ENCODE measurements at places on chromosomes 2 and 18.

- DNase-seq, result no peak
Observed at GRCh38 chr2:191247381-191248057, 2.3 kb downstream of the MYO1B start.

GRCh38 chr2:238742664-238743063 lies 105.2 kb upstream of the TWIST2 start:
- DNase-seq, result no peak

- no peak for DNase-seq
Observed at GRCh38 chr2:47485751-47486300, 82.9 kb downstream of the MSH2 start.

- no peak for DNase-seq
Observed at GRCh38 chr2:102004581-102004980, 12.8 kb downstream of the IL1R2 start.

DNA sequence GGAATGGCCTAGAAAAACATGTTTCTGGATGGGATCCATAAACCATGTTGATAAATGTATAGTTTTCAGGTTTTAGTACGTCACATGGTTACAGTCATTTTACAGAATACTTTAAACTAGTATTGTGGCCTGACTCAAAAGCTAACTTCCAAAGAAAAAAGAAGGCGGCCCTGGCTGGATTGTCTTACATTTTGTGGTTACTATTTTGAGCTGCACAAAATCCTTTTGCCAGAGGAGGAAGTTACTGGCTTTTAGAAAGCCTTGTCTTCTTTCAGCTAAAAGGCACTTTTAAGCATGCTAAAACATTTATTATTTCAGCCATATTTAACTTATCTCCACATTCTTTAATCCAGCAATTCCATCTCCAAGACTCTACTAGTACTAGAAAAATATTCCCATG lies 227.9 kb downstream of the CDH2 start:
- no peak for DNase-seq

DNA sequence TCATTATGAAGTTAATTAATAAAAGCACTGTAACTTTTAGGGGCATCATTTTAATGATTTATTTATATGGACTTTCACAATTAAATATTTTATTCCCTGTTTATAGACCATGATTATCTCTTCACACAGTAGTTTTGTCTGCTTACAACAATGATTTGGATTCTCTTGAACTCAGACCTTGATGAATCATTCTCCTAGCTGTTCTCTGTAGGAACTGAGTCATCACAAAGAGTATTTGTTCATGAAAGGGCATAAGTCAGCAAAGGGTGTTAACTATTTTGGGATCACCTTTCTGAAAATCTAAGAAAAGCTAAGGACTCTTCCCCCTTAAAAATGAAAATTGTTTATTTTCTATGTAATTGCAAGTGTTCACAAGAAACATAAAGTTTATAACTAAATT lies 461.1 kb upstream of the UBE2E3 start:
- DNase-seq, result no peak

- DNase-seq, result no peak
Observed at GRCh38 chr18:29594493-29594892, 1417.6 kb upstream of the CDH2 start.

DNA sequence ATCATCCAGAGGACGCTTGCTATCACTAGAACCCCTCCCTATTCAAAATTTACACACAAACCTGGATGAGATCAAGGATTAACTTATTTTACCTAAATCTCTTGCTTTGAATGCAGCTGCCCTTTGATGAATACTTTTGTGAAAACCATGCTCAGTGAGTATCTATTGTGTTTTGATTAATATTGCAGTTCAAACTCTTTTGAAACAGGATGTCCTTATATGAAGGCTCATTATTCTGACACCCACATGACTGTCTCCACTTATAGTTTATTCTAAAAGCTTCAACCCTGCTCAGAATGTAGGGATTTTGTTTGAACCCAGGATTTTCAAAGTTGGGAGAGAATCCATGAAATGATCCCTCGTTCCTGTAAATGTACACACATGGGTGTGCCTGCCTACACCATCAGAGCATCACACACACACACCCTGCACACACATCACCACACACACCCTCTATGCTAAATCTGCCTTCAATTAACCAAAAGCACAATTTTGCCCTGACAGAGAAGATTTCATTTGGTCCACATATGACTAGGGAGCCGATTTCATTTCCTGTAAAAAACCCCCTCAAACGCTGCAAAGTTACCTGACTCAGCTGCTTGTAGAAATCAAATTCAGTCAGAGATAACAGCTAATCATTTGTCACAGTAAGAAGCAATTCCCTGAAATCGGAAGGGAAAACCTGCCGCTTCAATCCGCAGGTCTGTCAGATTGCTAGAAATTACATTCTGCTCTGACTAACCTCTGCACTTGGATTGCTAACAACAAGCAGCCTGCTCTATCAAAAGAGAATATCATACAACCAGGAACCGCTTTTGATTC lies 65.2 kb downstream of the ZEB2 start:
- DNase-seq, result no peak

- no peak for DNase-seq
Observed at GRCh38 chr2:207477896-207478295, 51.9 kb upstream of the CREB1 start.

DNA sequence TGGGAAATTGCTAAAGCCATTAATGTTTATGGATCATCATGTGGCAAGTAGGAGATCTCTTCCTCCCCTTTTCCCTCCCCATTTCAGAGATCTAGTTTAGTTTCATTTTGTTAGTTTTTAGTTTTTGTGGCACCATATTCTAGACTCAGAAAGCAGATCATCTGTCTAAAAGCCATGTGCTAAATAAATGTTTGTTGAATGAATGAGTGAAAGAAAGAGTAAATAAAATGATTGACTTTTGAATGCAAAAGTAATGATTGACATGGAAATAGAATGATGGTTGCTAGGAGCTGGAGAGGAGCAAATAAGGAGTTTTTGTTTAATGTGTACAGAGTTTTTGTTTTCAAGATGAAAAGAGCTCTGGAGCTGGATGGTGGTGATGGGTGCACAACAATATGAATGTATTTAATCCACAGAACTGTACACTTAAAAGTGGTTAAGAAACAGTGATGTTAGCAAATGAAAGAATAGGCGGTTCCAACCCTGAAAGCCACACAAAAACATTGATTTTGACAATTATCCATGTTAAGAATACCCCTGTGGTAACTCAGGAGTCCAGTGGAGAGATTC lies 23.6 kb downstream of the TMEM178A start:
- DNase-seq, result no peak

- no peak for DNase-seq
Observed at GRCh38 chr2:241350878-241351639, 5.0 kb upstream of the FARP2 start.

- no peak for DNase-seq
Observed at GRCh38 chr2:47251404-47251675, 96.2 kb upstream of the STPG4 start.

- DNase-seq, result peak; percentile 48
Observed at GRCh38 chr2:110804915-110805314, 72.5 kb downstream of the ACOXL start.

- DNase-seq, result no peak
Observed at GRCh38 chr2:222568865-222569264, 87.0 kb downstream of the FARSB start.

DNA sequence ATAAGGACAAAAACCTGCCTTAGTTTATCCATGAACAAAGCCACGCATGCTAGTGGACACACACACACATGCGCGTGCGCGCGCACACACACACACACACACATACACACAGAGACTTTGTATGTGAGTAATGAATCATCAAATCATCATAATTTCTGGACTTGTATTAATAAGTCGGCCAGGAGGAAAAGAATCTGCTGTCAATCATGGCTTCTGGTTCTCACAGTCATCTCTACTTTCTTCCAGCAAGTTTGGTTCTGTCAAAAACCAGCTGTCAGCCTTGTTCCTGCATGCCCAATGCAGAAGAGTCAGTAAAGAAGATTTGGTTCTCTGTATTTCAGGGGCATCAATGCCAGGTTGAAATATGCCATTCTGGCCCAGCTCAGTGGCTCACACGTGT lies 1.1 kb upstream of the TTR start:
- no peak for DNase-seq

DNA sequence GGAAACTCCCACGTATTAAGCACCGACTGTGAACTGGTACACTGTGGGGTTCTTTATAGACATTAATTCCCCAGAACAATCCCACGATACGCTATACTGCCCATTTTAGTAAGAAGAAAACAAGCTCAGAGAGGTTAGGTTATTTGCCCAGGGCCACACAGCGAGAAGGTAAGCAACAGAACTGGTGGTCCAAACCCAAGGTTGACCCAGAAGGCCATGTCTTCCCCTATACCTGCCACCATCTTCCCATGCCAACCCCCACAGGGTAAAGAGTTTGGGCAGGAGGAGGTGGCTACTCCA lies 69.9 kb downstream of the MARCO start:
- DNase-seq, result no peak

GRCh38 chr2:26618611-26619010 lies 22.6 kb downstream of the CIB4 start:
- DNase-seq, result no peak

DNA sequence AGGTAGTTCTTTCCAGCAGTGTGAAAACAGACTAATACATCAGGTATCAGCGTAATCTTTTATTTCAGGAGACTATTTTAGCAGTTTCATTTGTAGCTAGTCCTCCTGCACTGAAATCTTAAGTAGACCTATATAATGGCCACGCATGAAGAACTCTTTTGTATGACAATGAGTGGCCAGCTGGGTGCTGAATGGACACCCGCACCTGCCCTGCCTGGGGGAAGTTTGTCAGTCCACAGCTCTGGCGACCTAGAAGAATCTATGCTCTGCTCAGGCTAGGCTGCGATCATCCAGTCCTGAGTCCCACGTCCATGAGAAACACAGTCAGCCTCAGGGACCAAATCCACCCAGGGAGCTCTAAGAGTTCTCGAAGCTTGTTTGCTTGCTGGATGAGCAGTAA lies 709.2 kb upstream of the ID2 start:
- no peak for DNase-seq

GRCh38 chr2:150619607-150620330 lies 132.3 kb upstream of the RND3 start:
- DNase-seq, result no peak

DNA sequence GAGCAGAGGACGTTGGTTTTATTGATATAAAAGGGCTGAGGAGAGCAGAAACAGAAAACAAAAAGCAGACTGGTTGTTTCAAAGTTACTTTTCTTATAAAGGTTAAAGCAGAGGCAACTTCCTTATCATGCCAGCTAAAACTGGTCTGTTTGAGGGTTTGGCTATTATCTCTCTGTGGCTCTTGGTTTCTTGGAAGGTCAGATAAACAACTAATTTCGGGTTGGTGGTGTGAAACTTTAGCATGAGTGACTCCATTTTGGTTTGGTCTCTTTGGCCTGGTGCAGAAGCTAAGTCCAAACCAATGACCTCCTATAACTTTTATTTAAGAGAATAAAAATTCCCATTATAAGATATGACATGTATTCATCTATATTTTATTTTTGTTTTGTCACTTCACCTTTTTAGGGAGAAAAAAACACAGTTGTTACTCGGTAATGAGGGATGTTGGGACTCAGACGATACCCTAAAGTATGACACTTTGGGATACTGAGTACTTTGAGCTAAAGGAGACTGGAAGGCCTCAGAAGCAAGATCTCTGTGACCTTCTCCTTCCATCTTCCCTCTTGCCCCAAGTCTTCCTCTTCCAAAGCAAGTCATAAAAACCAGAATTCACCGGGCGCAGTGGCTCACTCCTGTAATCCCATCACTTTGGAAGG lies 23.3 kb downstream of the TNFAIP6 start:
- no peak for DNase-seq

DNA sequence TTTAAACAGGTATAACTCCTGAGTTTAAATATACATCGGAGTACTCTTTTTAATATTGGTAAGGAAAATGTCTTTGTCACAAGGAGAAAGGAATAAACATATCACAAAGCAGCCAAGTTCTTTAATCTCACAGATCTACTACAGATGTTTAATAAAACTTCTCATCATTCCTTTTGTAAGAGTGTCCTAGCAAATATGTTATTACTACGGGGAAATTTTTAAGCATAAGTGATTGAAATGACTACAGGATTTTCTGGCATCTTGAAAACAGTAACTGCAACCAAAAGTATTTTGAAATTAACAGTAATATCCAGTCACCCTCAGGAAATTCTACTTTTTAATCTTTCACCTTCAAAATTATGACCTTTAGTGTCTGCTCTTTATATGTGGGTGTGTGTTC lies 403.1 kb downstream of the IRS1 start:
- DNase-seq, result no peak

- peak; percentile 25 for DNase-seq
Observed at GRCh38 chr2:21042958-21043743, 722 bp downstream of the APOB start.

- DNase-seq, result no peak
Observed at GRCh38 chr2:47403609-47404193, 745 bp downstream of the MSH2 start.

GRCh38 chr2:74499940-74500577 lies 656 bp upstream of the LBX2 start:
- no peak for DNase-seq

GRCh38 chr18:50797142-50797541 lies 22.7 kb downstream of the MRO start:
- no peak for DNase-seq

DNA sequence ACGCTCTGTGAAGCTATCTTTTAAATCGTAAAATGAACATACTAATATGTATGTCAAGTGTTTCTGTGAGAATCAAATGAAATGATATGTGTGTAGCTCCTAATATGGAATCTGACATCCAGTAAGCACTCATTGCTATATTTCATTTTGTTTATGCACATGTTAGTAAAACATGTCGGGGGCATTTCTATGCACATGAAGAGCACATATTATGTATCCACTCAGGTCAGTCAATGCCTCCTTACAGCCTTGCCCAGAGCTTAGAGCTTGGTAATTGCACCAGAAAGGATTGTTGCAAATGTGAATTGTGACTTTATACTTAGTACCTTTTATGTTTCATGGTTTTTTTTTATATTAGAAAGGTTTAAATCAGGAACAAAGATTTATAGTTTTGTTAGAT lies 463.7 kb upstream of the HNMT start:
- DNase-seq, result no peak

GRCh38 chr2:7973801-7974480 lies 707.9 kb upstream of the ID2 start:
- no peak for DNase-seq

DNA sequence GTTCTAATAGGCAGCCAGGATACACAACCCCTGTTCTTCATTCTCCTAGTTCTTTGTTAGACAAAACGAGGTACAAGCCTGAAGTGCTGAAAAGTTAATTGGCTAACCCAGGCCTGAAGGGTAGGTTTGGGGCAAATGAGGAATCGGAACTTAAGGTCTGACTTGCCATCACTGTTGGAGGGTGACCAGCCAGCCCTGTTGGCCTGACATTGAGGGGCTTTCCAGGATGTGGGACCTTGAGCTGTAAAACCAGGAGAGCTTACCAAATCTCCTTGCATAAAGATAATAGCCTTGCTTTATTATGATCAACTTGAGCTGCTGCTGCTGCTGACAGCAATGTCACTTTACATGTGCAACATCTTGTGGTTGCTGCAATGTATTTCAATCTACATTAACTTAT lies 256.0 kb downstream of the VAPA start:
- no peak for DNase-seq

DNA sequence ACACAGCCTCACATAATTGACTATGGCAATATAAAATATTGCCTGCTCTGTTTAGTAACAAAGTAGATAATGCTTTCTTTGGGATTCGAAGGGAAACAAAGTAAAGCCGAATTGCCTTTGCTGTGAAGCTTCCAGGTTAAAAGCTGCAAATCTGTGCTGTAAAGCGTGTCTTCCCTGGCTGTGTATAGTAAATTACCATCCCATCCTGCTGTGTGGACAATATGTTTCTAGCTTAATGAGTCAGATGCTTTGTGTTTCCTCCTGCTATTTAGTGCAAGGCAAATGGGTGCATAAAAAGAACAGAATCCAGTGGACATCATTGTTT lies 265.1 kb downstream of the SOCS6 start:
- no peak for DNase-seq
